ENCODE measurements at places on chromosomes 3 and 15.
A peak's percentile ranks its signal among the peaks of the same experiment; 100 is the strongest.

DNA sequence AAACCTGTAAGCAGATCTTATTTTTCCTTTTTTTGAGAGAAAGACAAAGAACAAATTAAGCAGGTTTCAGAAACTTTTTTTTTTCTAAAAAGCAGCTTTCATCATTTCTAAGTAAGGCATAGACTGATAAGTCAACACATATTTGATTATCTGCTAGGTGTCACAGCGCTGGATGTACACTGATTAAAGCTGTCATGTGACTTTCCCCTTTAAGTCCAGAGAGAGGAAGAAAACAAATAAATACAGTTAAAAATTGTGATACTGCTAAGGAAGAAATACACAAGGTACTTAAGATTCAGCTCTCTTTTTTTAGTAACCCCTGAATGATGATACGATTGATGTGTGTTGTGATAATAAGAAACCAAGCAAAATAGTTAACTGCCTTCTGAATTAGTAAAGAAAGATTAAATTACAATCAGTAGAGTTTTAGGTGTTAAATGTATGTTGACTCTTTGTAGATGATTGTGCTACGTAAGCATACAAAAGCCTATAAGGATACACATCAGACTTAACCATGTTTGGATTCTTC, 2.8 kb downstream of the GLCE start:
- DNase-seq, result no peak

- no peak for DNase-seq
Observed at GRCh38 chr15:72176159-72176558, 21.4 kb downstream of the GRAMD2A start.

DNA sequence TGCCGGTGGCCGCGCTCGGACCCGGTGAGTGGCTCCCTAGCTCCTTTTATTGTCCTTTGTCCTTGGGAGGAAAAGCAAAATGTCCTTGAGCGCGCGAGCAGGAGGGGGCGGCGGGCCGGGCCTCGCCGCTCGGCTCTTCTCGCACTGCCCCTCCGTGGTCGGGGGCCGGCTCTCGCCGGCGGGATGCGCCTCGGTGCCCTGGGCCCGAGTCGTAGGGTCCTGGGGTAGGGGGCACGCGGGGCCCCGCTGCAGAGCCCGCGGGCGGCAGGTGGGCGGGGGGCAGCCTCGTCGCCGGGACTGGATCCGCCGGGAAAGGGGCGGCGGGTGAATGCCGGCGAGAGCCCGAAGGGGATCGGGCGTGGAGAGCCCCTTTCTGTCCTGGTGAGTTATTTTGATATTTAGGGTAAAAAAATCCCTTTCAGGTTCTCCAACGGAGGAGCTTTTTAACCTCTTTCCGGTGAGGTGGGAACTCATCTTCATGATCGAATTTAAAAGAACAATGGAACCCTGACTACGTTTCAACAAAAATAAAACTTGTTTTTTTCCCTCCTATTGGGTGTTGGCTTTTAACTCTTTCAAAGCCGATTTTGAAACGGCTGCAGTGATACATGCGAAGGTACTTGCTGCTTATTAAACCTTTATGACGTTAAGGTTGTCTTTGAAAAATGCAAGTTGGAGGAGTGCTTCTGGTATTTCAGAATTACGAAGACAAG, 16.8 kb upstream of the CHD2 start:
- no peak for DNase-seq

DNA sequence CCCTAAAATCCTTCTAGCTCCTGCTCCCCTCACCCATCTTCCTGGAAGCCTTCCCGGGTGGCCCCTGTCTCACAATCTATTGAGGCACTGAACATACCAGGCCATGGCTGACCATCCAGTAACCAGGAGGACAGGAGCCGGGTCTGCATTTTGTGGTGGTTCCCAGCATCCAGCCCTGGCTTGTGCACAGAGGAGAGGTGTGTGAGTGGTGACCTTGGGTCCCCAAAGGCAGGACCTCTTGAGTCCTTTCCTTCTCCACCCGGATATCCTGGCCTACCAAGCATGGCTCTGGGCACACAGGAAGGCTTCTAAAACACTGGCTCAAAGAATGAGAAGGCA, 7.8 kb downstream of the CSK start:
- DNase-seq, result no peak

GRCh38 chr3:97940034-97940433, 32.2 kb downstream of the RIOX2 start:
- no peak for DNase-seq

- no peak for DNase-seq
Observed at GRCh38 chr3:45239254-45239653, 13.2 kb upstream of the TMEM158 start.

- DNase-seq, result no peak
Observed at GRCh38 chr3:23968463-23969184, 23.5 kb downstream of the NR1D2 start.

GRCh38 chr15:36905908-36906307, 194.4 kb downstream of the MEIS2 start:
- no peak for DNase-seq

GRCh38 chr15:90106522-90107117, 4.4 kb upstream of the IDH2 start:
- no peak for DNase-seq

DNA sequence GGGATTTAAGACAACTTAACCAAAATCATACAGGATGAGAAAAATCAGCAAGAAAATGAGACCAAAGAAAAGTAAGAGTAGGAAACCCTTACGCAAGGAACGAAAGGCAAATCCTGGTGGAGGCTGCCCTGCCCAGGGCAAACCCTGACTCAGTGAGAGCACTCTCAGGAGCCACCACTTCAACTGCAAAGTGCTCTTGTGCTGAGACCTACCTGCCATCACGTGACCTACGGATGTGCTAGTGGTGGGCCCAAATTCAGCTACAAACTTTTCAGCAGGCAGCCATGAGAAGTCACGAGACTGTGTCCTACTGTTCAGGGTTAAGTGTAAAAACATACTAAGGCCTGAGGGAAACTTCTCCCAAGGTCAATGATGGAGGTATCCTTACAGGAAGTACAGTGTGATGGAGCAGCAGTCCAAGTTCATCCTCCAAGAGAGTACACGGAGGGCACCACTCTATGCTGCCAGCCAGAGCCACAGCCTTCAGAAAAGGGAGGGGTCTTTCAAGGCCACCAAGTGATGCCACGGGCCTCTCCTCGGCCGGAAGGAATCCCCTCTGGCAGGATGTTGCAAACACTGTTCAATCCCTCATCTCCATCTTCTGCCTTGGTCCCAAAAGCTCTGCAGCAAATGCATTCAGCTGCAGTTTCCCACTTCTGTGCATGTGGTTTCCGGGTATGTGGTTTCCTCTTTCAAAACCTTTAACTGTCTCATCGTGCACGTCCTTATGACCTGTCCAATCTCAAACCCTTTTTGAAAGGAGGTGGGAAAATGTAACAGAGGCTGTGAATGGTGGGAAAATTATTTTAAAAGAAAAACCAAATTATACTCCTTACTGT, 9.5 kb downstream of the CHSY1 start:
- DNase-seq, result peak; percentile 81

DNA sequence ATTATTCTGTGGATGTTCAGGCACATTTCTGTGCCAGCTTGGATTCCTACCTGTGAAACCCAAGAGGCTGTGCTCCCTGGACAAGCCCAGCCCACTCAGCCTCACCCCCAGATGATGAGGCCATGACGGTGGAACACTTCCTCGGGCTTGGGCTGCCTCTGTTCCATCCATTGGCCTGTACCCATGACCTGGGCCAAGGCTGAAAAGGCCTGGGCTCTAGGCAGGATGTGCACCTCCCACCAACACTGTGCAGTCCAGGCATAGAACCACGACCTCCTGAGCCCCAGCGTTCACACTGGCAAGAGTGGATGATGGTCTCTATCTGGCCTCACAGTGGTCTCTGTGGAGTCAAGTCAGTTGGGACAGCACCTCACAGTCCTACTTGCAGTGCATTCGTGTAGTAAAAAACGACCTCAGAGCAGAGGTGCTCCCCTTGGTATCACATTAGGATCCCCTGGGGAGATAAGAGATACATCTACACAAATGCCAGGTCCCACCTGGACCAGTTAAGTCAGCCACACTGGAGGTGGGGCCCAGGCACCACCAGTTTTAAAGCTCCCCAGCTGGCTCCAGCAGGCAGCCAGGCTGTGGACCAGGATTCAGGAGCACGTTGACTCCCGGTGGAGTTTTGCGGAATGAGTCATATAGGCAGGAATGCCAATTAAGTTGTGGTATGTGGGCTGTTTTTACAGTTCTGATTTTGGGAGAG, 39.0 kb upstream of the IGF1R start:
- no peak for DNase-seq

- DNase-seq, result no peak
Observed at GRCh38 chr3:8509961-8510360, 8.3 kb downstream of the LMCD1 start.

- DNase-seq, result no peak
Observed at GRCh38 chr15:92636908-92637481, 18.6 kb downstream of the FAM174B start.

GRCh38 chr3:197846491-197846890, 55.4 kb downstream of the LRCH3 start:
- no peak for DNase-seq

DNA sequence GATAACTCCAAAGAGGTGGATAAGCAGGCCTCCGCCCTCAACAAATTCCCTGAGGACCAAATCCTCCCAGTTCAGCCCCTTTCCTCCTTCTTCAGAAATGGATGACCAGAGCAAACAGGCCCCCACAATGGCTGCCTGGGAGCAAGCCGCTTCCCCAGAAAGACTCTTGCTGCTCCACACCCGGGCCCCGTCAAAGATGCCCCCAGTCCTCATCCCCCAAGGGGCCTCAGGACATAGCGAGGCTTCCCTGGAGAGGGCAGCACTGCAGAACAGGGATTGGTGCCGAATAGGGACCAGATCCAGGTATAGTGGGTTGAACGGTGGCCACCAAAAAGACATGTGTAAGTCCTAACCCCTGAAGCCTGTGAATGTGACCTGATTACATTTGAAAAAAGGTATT, 502.3 kb downstream of the SHQ1 start:
- DNase-seq, result no peak

- DNase-seq, result no peak
Observed at GRCh38 chr3:41638381-41638780, 323.5 kb downstream of the ULK4 start.

DNA sequence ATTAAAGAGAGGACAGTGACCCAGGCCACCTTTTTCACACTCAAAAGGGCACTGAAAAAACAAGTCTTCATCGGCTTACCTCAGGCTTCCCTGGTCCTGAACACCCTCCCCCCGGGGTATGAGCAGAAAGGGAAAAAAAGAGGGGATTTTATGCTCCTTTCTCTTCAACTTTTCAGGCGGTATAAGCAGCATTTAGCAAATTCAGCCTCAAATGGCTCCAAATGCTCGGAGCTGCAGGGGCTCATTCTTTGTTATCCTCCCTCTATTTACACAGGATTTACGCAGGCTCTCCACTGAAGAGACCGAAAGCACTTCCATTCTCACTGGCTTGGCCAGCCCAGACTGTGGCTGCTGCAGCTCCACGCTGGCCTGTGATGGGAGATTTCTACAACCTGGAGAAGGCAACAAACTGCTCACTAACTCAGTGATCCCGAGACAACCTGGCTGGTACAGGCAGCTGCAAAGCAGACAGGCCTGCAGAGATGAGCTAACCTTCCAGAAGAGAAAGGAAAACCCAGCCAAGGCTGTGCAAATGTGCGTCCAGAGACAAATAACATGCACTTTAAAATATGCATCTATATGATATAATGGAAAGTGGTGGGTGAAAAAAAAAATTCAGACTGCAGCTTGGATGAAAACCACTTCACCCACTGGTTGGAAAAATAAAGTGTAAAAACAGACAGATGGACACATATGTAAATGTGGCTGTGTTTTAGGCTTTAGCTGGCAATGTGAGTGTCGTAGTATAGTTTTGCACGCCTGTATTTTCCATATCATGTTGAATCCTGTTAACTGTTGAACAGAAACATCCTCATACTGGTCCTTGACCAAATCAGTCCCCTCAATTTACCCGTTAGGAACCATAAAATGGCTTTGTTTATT, 54.2 kb downstream of the MEIS2 start:
- no peak for DNase-seq

All from activated naive CD4-positive, alpha-beta T cell treated with anti-CD3 and anti-CD28 coated beads for 36 hours (primary cell).